Astrocyte (in vitro differentiated cells and primary cell): ENCODE measurements at places on chromosomes 5 and 9. TPM values are rescaled to one million over a fixed set of nuclear protein-coding genes. Genes with fewer than 3 reads are reported as not detected.

Gene PCDHA12
- 13.8 and 16.0 TPM in 2 replicates for total RNA-seq

- no peaks in the 10 kb centered on the region for H3K4me1 ChIP-seq
- no peaks in the 10 kb centered on the region for H3K27me3 ChIP-seq
- no peak overlapping the region for H3K27ac ChIP-seq
- no peak for DNase-seq
Observed at GRCh38 chr9:34237836-34238235, 59.0 kb downstream of the UBAP1 start.

- H3K4me1 ChIP-seq, result peaks cover 8% of the 10 kb centered on the region
- no peak for DNase-seq
- H3K27ac ChIP-seq, result no peak overlapping the region
- H3K36me3 ChIP-seq, result no peaks in the 10 kb centered on the region
- peaks cover 2% of the 10 kb centered on the region for H3K27me3 ChIP-seq
Observed at GRCh38 chr9:134491856-134492255, 149.7 kb upstream of the COL5A1 start.

Gene PCDHGA4
- 0.48 and 0.50 TPM in 2 replicates for total RNA-seq

Gene PAEP
- total RNA-seq, result 0.39 TPM in 1 of 2 replicates, not detected in the other

DNA sequence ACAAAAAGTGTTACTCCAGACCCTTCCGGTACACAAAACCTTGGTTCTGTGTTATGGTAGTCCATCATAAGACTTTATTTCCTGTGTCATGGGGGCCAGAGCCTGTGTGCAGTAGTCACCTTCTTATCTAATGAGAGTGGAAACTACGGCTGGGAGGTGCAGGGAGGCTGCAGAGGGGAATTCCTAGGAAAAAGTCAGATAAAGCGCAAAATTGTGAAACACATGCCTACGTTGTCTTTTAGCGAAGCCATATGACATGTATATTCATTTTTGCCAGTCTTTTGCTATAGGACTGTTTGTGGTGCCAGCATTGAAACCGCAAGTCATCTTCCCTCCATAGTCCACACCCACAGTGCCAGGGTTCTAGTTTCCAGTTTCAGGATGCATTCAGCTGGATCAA, 80.7 kb downstream of the PPARGC1B start:
- no peaks in the 10 kb centered on the region for H3K36me3 ChIP-seq
- no peaks in the 10 kb centered on the region for H3K27me3 ChIP-seq
- H3K4me3 ChIP-seq, result no peak overlapping the region
- H3K27ac ChIP-seq, result no peak overlapping the region
- H3K4me1 ChIP-seq, result peaks cover 10% of the 10 kb centered on the region

Gene NUTM2F
- not detected in 2 replicates for total RNA-seq

- H3K27me3 ChIP-seq, result peaks cover 7% of the 10 kb centered on the region
- H3K27ac ChIP-seq, result peak overlapping the region; percentile 45
- H3K4me3 ChIP-seq, result no peak overlapping the region
- H3K4me1 ChIP-seq, result peaks cover 17% of the 10 kb centered on the region
Observed at GRCh38 chr5:171596391-171596878, 177.0 kb downstream of the FGF18 start.

- no peaks in the 10 kb centered on the region for H3K36me3 ChIP-seq
- peak; percentile 56 for DNase-seq
- H3K27me3 ChIP-seq, result peaks cover 39% of the 10 kb centered on the region
- H3K4me1 ChIP-seq, result peaks cover 14% of the 10 kb centered on the region
Observed at GRCh38 chr5:78758169-78758839, 109.7 kb upstream of the LHFPL2 start.

Gene FABP6
- 0.53 TPM in 1 of 2 replicates, not detected in the other for total RNA-seq

Gene LAMC3
- 0.20 and 0.55 TPM in 2 replicates for total RNA-seq

DNA sequence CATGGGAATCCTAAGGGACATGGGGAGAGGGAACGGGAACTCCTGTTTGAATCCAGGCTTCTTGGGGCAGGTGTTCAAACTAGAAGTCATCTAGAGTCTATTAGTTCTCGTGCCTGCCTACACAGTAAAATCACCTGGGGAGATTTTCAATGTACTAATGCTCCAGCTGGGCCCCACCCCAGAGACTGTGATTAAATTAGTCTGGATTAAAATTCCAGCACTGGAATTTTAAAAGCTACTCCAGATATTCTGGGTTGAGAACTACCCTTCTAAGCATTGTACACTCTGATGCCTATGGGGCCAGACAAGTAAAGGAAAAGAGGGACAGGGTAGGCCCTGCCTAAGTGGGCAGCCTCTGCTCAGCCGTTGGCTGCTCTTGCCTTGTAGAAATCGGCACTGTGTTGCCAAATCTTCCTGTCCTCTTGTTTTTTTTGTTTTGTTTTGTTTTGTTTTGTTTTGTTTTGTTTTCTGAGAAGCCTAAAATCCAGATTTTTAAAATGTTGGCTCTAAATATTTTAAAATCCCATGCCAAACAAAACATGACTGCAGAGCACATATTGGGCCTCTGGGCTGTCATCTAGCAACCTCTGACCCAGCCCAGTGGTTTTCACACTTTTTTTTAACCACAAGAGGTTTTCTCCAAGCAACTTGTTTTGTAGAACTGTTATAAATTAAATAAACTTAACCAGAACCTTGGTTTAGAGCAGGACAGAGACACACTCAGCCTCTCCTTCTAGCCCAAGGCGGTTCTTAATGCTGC, 29.0 kb downstream of the ADRB2 start:
- H3K36me3 ChIP-seq, result no peaks in the 10 kb centered on the region
- no peak overlapping the region for H3K4me3 ChIP-seq
- no peak for DNase-seq
- H3K4me1 ChIP-seq, result no peaks in the 10 kb centered on the region
- H3K27ac ChIP-seq, result no peak overlapping the region

- no peak for DNase-seq
- no peaks in the 10 kb centered on the region for H3K36me3 ChIP-seq
- no peaks in the 10 kb centered on the region for H3K27me3 ChIP-seq
- H3K4me3 ChIP-seq, result no peak overlapping the region
- H3K27ac ChIP-seq, result no peak overlapping the region
Observed at GRCh38 chr5:88964831-88965230, 81.8 kb upstream of the MEF2C start.

Gene GIN1
- total RNA-seq, result 5.1 and 5.4 TPM in 2 replicates

Gene RNF180
- 4.6 and 5.4 TPM in 2 replicates for total RNA-seq

GRCh38 chr9:124849801-124850200, 3.5 kb upstream of the WDR38 start:
- H3K36me3 ChIP-seq, result no peaks in the 10 kb centered on the region
- no peaks in the 10 kb centered on the region for H3K27me3 ChIP-seq
- peak; percentile 78 for DNase-seq
- H3K27ac ChIP-seq, result no peak overlapping the region
- H3K4me1 ChIP-seq, result peaks cover 13% of the 10 kb centered on the region

DNA sequence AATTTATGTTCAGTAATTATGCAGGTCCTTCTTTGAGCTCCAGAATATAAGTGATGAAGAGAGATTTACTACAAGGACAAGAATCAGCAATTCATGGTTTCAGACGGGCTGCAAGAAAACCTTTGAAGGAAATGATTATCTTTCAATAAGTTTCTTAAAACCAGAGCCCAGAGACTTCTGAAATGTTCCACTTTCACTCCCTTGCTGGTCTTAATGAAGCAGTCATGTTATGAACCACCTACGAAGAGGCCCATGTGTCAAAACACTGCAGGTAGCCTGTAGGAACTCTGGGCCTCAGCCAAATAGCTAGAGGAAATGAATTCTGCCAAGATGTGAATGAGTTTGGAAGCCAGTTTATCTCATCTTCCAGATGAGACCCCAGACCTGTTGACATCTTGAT, 505.9 kb upstream of the MEF2C start:
- no peaks in the 10 kb centered on the region for H3K36me3 ChIP-seq
- no peak overlapping the region for H3K27ac ChIP-seq
- no peaks in the 10 kb centered on the region for H3K4me1 ChIP-seq
- H3K27me3 ChIP-seq, result no peaks in the 10 kb centered on the region
- no peak for DNase-seq

Gene C5orf22
- total RNA-seq, result 25.9 and 26.5 TPM in 2 replicates

Gene PCDHGC4
- 6.6 and 7.4 TPM in 2 replicates for total RNA-seq

Gene TSSK1B
- 0.20 and 0.41 TPM in 2 replicates for total RNA-seq

Gene NSMF
- total RNA-seq, result 48.8 and 50.5 TPM in 2 replicates

- H3K4me3 ChIP-seq, result no peak overlapping the region
- peaks cover 4% of the 10 kb centered on the region for H3K4me1 ChIP-seq
- H3K36me3 ChIP-seq, result no peaks in the 10 kb centered on the region
- H3K27me3 ChIP-seq, result no peaks in the 10 kb centered on the region
- DNase-seq, result no peak
- no peak overlapping the region for H3K27ac ChIP-seq
Observed at GRCh38 chr5:127706691-127707090, 3.5 kb downstream of the CCDC192 start.

DNA sequence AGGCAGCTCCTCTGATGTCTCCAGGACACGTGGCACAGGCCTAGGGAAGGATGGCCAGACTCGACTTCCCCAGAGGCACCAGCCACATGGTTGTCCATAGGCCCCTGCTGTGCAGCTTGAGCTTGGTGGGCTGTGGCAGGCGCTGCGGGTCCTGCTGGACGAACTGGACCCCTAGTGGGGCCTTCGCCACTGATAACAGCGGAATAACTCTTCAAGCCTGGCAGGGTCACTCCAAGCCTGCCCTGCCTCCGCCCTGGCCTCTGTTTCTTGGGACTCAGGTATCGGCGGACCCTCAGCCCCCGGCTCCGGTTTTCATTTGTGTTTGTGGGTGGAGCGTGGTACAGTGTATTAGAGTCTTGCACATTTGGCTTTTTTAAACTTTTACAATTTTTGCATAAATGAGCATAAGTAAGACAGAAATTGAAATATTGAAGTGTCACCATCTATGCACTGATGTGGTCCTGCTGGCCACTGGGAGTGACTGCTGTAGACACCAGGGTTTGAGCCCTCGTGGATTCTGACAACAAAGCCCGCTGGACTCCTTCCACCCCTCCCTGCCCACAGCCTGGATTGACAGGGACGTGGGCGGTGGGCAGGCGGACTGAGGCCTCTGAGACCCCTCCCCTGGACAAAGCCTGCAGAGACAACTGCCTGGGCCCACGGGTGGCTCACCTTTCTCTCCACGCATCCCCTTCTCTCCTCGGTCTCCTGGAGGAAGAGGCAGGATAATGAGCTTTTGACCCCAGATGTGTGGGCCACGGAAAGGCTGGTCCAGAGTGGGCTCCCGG, 3.8 kb downstream of the FCN1 start:
- no peak overlapping the region for H3K27ac ChIP-seq
- peaks cover 3% of the 10 kb centered on the region for H3K27me3 ChIP-seq
- no peaks in the 10 kb centered on the region for H3K4me1 ChIP-seq
- H3K4me3 ChIP-seq, result no peak overlapping the region

DNA sequence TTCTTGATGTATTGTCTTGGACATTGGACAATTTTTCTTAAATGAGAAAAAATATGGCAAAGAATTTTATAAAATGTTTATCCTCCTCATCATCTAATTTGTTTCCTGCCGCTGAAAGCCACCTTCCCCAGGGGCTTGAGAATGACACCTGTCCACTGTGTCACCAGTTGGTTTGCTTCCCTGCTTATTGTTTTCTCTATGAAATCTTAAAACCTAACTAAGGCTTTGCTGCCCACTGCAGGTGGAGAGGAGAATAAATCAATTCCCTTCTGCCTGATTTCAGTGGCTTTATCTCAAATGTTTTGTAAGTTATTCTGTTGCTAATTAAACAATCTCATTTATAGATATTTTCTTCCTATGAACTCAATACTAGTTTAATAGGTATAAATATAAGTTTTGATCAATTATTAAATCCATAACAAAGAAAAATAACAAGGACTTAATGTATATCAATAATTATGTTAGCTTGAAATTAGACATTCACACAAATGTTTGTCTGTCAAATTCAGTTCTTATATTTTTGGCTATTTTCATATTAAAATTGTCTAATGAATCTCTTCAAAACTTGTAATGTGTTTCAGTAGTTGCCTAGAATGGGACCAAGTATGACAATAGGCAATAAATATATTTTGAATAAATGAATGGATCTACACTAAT, 822.5 kb downstream of the PTPRD start:
- H3K27ac ChIP-seq, result no peak overlapping the region
- H3K36me3 ChIP-seq, result no peaks in the 10 kb centered on the region
- DNase-seq, result no peak
- no peaks in the 10 kb centered on the region for H3K4me1 ChIP-seq
- no peak overlapping the region for H3K4me3 ChIP-seq
